Left lobe of liver (tissue), 2 donors: ENCODE measurements at places on chromosomes 1 and 21. TPM values are rescaled to one million over a fixed set of nuclear protein-coding genes. Genes with fewer than 3 reads are reported as not detected.

Gene KCNN3
- 0.23 TPM for total RNA-seq

Gene MRPS15
- total RNA-seq, result 50.0 TPM

DNA sequence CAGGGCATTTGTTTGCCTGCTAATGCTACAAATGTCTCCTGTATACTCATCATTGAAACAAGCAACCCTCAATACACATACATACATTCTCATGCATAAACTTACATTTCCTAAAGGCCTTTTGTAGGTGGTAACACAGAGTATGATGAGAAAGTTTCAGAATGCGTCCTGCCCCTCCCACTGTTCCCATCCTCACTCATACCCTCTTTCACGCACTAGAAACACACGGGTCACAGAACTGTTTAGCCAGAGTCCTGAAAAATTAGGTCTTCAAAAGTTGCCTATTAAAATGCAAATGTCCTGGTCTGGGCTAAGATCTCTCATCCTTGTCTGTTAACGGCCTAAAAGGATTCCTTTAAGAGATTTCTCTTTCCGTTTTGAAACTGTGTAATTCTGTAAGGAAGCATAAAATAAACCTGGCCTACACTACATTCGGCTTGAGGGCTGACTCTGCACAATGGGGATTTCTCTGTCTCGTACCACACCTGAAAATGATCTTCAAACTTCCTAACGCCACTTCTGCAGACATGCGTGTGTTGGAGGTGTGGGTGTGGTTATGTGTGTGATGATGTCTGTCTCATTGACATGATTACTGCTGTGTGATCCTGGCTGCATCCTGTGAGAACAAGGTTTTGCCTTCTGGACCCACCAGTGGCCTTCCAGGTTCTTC lies 5.3 kb upstream of the FCER1A start:
- DNase-seq, result no peak

- no peak for DNase-seq
Observed at GRCh38 chr1:210291081-210291764, 37.5 kb upstream of the HHAT start.

DNA sequence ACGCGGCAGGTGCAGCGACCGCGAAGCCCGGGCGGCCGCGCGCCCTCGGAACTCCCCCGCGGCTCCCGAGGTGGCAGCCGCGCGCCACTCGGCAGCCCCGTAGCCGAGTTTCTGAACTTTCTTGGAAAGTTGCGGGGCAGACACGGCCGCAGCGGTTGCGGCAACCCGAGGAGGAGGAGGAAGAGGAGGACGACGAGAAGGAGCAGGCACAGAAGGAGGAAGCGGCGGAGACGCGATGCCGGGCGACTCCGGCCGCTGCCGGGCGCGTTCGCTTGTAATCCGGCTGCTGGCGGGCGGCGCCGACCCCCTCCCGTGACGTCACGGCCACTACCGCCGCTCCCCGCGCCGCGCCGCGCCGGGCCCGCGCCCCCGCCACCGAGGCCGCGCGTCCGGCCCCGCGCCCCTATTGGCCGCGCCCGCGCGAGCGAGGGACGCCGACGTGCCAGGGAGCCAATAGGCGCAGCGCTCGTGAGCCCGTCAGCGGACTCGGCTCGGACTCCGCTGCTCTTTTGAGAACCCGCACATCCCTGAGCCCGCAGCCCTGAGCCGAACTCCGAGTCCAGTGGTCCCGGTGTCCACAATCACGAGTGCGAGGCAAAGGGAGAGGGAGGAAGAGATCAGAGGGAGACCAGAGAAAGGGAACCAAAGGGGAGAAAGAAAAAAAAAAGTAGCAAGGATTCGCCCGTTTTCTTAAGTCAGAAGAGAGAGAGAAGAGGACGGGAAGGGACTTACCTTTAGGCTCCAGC lies 736 bp upstream of the BARHL2 start:
- DNase-seq, result no peak

- DNase-seq, result no peak
Observed at GRCh38 chr1:160258177-160258798, 4.1 kb downstream of the DCAF8 start.

DNA sequence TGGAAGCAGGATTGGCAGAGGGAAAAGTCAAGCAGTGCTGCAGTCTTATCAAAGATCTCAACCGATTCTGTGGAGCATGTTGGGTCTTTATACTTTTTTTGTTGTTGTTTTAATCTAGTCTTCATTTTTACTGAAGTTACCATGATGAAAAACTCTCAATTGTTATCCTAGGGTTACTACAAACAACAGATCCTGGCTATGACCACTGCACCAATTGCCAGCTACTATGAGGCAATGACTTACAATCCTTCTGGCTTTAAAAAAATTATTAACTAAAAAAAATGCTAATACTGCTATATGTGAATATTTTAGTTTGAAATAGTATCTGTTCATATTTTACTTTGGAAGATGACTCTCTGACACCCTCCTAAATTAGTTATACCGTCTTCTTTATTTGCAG lies 145.9 kb downstream of the CNIH3 start:
- no peak for DNase-seq
